ENCODE measurements at places on chromosomes 6 and 20.

GRCh38 chr6:41970436-41970846, 28.8 kb upstream of the CCND3 start:
- DNase-seq = no peak

DNA sequence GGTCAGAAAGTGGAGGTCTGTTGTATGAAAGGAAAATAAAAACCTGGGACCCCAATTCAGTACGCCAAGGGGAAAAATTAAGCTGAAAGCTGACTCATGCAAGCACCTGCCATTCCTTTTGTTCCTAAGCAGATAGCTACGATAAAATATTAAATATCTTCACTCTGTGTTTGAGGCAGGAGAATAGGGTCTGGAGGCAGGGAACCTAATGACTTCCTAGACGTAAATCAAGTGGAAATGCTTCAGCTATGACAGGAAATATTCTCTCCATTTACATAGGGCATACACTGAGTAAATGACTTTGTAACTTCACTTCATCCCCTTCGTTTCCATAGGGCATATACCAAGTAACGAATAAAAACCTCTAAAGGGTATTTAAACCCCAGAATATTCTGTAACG, 41.0 kb upstream of the IFNGR1 start:
- no peak for DNase-seq

DNA sequence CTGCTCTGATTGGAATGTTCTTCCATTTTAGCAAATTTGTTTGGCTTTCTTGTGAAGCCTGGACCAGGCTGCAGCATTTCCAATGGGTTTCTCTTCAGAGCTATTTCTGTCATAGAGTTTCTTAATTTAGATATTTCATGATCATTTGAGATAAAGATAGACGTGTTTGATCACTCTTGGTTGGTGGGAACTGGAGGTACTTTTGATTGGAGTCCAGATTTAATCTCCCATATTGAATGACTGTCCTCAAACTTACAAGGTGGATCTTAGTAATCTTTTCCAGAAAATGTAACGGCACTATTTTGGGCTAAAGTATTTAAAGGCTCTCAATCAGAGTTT, 29.2 kb downstream of the RNF144B start:
- no peak for DNase-seq

GRCh38 chr20:22460803-22461202, 123.6 kb downstream of the FOXA2 start:
- DNase-seq = no peak

DNA sequence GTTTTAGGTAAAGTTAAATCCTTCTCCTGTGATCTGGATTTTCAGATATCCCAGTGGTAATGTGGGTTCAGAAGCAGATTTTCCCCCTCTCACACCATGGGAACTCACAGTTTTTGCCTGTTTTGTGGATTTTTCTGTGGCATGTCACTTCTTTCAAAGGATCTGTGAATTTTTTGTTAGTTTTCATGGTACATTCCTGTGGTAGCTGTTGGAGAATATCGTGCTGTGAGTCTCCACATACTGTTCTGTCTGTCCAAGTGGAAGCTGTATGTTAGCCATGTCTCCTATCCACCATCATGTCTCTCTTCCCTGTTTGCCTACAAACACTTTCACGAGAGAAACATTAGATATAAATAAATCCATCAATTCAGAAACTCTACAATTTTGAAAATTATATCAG, 378.7 kb upstream of the ADGRB3 start:
- no peak for DNase-seq

DNA sequence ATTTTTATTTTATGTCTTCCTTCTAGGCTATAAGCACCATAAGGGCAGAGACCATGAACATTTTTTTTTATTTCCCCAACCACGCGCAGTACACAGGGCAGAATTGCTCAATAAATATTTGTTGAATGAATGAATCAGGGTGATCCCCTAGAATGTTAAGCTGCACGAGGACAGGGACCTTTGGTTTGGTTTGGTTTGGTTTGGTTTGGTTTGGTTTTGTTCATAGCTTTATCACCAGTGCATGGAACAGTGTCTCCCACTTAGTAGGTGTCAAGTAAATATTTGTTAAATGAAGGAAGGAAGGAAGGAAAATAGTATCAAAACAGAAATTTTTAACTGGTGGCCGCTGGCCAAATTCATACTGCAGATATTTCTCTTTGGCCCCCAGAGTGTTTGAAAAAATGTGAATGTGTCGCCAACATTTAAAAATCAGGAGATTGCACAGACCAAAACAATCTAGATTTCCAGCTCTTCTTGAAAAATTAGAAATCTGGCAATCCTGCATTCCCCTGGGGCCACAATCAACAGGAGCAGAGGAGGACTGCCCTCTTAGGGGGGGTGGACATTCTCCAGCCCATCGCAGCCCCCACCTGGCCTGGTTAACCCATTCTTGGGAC, 205.3 kb downstream of the EYA2 start:
- DNase-seq = no peak

- no peak for DNase-seq
Measured at GRCh38 chr6:160950507-160950906, 41.1 kb upstream of the MAP3K4 start.

- DNase-seq = no peak
Measured at GRCh38 chr6:92504509-92504908, 914.9 kb downstream of the EPHA7 start.

DNA sequence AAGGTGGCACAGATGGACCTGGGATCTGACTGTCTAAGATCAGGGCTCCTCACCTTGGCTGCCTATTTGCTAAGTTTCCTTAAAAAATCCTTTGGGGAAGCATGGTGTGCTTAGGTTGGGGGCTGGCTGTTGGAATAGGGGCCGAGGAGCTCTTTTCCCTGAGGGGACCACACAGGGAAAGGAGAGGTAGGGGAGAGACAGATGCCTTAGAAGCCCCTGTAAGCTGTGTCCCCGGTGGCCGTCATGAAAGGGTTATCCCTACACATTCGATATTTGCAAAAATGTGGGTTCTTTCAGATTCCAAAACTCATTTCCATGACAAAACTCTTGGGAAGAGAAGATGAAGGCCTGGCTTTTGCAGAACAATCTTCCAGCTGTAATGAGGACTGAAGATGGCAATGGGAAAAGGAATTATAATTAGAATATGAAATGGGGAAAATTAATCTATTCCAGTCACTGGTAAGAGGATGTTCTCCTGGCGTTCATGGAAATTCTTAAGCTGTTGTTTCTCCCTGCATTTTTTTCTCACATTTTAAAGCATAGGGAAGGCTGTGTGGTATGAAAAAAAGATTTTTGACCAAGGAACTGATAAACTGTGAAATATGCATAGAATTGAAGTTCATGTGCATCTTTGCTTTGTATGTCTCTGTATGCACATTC, 53.8 kb downstream of the TOX2 start:
- DNase-seq = no peak

GRCh38 chr6:160202411-160202810, 56.2 kb downstream of the SLC22A2 start:
- no peak for DNase-seq

GRCh38 chr6:87200469-87201175, 45.3 kb downstream of the ZNF292 start:
- DNase-seq = no peak

- no peak for DNase-seq
Measured at GRCh38 chr20:2919518-2920245, 46.4 kb downstream of the PTPRA start.

- DNase-seq = no peak
Measured at GRCh38 chr20:62770916-62771315, 25.4 kb upstream of the MRGBP start.

- DNase-seq = no peak
Measured at GRCh38 chr20:8853805-8854338, 215.0 kb upstream of the PLCB4 start.

- DNase-seq = no peak
Measured at GRCh38 chr6:62819640-62820039, 391.6 kb upstream of the FKBP1C start.

DNA sequence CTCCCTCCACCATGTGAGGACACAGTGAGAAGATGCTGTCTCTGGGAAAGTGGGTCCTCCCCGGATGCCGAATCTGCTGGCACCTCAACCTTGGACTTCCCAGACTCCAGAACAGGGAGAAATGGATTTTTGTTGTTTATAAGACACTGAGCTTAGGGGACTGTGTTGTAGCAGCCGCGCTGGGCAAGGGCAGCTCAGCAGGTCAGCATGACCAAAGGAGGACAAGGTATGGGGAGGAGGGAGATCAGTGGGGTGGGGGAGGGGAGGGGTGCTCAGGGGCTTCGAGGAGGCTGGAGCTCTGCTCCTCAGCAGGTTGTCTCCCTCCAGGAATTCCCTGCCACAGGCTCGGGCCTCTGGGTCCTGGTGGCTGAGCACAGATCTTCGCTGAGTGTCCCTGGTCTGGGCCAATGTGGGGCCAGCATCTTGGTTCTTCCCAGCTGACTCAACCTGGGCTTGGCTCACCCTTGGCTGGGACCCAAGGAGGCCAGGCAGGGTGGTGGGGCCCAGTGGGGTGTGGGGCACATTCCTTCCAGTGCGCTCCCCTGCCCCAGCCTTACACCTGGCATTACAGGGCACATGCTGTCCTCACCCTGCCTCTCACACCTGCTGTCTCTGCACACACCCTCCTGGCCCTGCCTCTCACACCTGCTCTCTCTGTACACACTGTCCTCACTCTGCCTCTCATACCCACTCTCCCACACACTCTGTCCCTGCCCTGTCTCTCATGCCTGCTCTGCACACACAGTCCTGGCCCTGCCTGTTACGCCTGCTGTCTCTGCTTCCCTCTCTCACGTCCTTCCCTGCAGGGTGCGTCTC, 107.3 kb downstream of the SYCP2 start:
- no peak for DNase-seq

- no peak for DNase-seq
Measured at GRCh38 chr20:48457193-48458002, 370.4 kb downstream of the PREX1 start.

DNA sequence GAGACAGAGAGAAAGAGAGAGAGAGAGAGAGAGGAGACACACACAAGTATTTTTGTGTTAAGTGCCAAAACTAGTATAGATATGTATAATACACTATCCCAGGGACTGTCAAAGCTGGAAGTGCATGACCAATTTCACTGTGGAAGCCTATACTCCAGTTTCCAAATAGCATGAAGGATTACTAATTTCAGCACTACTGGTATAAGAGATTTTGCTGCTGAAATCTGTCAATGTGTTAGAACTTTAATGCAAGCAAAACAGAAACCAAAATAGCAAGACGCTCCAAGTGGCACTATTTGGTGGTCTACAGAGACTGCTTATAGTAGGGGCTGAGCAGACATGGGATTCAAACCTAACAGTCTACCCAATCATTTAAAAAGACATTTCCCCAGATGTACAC, 284.8 kb downstream of the BTBD9 start:
- DNase-seq = no peak

- no peak for DNase-seq
Measured at GRCh38 chr20:25859649-25860530, 163.2 kb upstream of the ZNF337 start.

DNA sequence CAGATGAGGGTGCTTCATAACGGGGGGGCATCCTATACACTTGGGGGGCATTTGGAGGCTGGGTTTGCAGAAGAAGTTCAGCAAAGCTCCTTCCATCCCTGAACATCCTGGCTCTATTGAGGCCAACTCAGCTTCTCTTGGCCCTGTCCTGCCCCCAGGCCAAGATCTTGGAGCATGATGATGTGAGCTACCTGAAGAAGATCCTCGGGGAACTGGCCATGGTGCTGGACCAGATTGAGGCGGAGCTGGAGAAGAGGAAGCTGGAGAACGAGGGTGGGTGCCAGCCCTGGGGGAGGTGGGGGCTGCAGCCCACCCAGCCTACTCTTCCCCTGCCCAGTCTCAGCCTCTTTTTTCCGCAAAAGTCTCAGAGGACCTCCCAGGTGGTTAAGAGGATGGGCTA, 17.2 kb downstream of the GDAP1L1 start:
- no peak for DNase-seq

DNA sequence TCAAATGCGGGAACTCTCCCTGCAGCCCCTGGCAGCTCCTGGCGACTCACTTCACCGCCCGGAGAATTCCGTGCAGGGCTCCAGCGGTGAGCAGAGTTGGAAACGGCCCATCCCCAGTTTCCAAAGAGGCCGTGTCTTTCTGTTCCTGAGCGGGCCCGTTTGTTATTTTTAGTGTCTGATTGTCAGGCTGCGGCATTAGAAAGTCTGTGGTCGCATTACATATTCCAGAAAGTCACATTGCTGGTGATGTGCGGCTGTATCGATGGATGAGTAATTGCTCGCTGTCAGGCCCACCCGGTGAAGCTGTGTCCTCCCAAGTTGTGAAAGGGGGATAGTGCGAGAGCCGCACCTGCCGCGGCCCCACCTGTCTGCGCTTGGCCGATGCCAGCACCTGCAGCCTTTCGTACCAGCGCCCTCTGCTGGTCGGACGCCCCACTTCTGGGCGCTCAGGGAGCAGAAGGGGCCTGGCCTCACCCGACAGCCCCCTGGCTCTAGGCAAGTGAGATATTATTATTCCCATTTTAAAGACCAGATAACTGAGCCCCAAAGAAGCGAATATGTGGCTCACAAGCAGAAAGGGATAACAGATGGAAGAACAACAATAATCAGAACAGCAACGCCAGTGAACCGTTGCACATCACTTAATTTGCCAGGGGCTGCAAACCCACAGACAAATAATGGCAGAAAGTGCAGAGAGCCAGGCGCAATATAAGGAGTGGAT, 244.9 kb downstream of the TSHZ2 start:
- peak; percentile 1 for DNase-seq

DNA sequence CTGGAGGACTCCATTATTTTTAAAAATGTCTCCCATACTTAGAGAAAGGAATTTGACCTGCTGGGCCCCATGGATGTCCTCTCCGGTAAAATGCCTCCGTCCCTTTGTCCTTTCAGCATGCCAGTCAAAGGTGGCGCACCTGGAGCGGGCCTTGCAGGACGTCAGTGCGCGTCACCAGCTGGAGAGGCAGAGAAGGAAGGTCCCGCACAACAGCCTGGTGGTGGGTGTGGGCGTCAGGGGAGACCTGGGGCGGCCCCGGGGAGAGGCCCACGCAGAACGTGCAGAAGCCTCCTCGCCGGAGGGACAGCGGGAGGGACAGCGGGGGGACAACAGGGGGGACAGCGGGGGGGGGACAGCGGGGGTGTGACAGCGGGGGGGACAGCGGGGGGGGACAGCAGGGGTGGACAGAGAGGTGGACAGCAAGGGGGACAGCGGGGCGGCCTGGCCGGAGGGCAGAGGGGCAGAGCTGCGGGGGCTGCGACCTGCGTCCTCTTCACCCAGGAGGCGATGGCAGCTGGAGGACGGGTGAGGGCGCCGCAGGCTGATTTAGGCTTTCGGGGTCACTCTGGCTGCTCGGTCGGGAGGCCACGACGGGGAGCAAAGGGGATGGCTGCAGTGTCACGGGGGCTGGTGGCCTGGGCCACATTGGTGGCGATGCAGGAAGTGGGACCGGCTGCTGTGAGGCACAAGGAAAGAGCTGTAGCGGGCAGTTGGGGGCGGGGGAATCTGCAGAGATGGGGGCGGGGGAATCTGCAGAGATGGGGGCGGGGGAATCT, 859 bp upstream of the KIF25 start:
- DNase-seq = no peak

DNA sequence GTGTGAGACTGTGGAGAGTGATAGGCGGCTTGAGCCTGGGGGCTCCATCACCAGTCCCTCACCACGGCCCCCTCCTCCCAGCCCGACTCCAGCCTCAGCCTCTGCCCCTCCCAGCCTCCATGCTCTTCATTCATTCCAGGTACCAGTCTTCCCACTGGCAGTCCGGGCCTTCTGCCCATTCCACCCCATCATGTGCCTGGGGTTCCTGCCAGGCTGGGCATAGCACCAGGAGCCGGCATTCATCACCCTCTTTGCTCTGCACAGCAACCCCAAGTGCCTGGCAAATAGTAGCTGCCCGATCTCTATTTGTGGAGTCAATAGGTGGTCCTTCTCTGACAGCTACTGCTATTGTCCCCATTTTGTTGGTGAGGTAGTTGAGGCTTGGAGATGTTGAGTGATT, 39.6 kb upstream of the GTSF1L start:
- DNase-seq = no peak

- DNase-seq = no peak
Measured at GRCh38 chr6:147135211-147135681, 69.0 kb upstream of the STXBP5 start.

- DNase-seq = no peak
Measured at GRCh38 chr6:159966981-159967380, 1.9 kb upstream of the IGF2R start.

Data from esophagus squamous epithelium (tissue), 5 donors.